ENCODE measurements at places on chromosomes 3 and 15.

DNA sequence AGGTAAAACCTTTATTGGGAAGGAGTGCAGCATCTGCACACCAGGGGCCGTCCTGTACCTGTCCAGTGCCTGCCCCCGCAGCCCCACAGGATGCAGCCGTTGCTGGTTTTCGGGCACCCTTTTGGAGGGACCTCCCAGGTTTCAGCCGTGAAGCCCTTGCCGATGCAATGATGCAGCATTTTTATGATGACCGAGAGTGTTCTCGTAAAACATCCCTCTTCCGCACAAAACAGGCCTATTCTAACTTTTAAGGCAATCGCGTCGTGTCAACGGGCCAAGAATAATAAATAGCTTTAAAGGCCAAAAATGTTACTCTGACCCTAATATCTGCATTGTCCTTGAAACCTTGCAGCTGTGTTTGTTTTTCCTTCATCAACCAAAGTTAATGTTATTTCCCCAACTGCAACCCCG is 126.1 kb downstream of the LRRK1 start:
- no peak for DNase-seq

DNA sequence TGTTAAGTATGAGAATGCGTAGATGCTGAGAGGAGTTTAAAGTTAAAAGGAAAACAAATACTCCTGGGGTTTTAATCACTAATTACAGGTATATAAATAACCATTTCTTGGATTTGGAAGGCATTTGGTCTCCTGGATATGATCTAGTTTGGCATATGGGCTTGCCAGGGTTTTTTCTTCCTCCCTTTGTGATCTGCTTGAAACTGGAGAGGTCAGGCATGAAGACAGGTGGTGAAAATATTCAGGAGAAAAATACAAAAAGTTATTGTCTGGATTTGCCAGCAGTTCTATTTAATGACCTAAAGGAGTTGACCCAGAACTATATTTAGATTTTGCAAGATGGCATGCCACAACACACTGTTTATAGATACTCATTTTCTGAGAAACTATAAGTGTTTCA is 136.3 kb downstream of the DIPK2A start:
- DNase-seq = peak; percentile 66

DNA sequence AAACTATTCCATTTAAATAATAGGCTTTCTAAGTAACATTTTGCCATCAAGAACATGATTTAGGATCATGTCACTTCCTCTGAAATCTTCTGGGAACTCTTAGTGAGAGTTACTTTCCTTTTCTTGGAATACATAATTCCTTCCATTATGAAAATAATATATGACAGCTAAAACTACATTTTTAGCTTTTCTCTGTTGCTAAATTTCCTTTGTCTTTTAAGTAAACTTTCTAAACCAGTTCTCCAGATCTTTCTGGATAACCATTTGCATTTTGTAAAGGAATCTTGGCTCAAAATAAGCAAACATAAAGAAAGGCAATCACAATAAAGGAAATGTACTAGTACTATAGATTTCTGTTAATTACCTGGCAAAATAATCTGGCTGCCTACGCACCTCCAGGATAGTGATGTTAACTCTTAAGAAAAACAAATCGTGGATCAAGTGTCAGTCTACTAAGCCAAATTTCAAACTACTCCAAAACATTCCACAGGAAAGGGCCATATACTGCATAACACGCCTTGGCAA is 165.7 kb downstream of the ZNF385D start:
- DNase-seq = no peak

- DNase-seq = no peak
These were observed 453.7 kb downstream of the FOXP1 start for GRCh38 chr3:71129611-71130431.

DNA sequence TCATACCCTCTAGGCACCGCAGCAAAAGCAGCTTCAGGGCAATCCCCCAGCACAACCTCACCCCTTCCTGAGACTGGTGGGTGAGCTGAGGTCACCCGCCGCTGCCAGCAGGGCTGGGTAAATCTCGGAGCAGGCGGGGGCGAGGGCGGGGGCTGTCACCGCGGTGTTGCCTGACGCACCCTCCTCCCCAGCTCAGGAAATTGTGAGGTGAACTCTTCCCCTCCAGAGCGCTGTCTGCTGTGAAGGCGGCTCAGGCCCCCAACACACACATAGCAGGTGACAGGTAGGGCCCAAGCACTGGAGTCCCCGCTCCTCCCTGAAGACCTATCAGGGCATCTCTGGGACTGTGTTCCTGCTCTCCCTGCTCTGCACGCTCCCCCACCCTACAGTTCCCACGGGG is 30.2 kb upstream of the FURIN start:
- no peak for DNase-seq
